ENCODE measurements at places on chromosomes 4 and X. TPM values are rescaled to one million over a fixed set of nuclear protein-coding genes. Genes with fewer than 3 reads are reported as not detected.
A peak's percentile ranks its signal among the peaks of the same experiment; 100 is the strongest.

The BTK gene
- 0.14 TPM for total RNA-seq

The HMGN5 gene
- 4.0 TPM for total RNA-seq

The NPY1R gene
- not detected for total RNA-seq

The AMOT gene
- 0.28 TPM for total RNA-seq

The SYTL4 gene
- total RNA-seq, result not detected

The SMR3B gene
- total RNA-seq, result not detected

The HSFX2 gene
- total RNA-seq, result 0.23 TPM

The TDO2 gene
- total RNA-seq, result not detected

The RFC1 gene
- total RNA-seq, result 94.7 TPM

- H3K36me3 ChIP-seq, result peaks cover 1% of the 10 kb centered on the region
- no peak overlapping the region for H3K27ac ChIP-seq
- DNase-seq, result no peak
- H3K4me1 ChIP-seq, result peaks cover 11% of the 10 kb centered on the region
These were observed 9.9 kb downstream of the APBB2 start for GRCh38 chr4:41204400-41204978.

DNA sequence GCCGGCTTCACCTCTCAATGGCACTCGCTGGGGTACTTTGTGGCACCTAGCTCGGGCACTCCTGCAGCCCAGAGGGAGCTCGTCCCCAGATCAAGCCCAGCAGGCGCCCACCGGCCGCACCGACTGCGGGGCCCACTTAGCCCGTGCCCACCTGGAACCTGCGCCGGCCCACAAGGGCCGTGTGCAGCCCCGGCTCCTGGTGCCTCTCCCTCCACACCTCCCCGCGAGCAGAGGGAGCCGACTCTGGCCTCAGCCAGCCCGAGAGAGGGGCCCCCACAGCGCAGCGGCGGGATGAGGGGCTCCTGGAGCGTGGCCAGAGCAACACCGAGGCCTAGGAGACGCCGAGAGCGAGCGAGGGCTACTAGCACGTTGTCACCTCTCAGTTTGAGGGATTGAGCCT, 82.1 kb upstream of the SHISA3 start:
- no peaks in the 10 kb centered on the region for H3K36me3 ChIP-seq
- H3K27me3 ChIP-seq, result peaks cover 8% of the 10 kb centered on the region
- H3K4me3 ChIP-seq, result no peak overlapping the region
- H3K27ac ChIP-seq, result no peak overlapping the region

DNA sequence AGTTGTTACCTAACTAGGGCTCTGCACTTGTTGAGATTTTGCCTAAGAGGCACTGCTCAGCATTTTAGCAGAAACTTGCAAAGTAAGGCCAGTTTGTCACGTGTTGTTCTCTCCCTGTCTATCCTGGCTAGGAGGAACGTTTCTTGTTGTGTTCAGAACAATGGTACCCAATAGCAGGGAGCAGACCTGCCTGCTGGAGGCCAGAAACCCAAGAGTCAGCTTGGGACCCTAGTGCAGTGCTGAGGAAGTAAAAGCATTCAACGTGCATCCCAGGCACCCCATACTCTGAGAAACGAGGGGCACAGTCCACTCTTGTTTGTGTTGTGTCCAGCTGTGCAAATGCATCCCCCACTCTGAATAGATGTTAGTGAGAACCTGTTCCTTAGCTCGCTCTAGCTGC, 42.4 kb downstream of the SOD3 start:
- H3K4me1 ChIP-seq, result no peaks in the 10 kb centered on the region
- H3K36me3 ChIP-seq, result no peaks in the 10 kb centered on the region
- no peak overlapping the region for H3K4me3 ChIP-seq
- no peak for DNase-seq
- H3K27me3 ChIP-seq, result no peaks in the 10 kb centered on the region
- no peak overlapping the region for H3K27ac ChIP-seq

DNA sequence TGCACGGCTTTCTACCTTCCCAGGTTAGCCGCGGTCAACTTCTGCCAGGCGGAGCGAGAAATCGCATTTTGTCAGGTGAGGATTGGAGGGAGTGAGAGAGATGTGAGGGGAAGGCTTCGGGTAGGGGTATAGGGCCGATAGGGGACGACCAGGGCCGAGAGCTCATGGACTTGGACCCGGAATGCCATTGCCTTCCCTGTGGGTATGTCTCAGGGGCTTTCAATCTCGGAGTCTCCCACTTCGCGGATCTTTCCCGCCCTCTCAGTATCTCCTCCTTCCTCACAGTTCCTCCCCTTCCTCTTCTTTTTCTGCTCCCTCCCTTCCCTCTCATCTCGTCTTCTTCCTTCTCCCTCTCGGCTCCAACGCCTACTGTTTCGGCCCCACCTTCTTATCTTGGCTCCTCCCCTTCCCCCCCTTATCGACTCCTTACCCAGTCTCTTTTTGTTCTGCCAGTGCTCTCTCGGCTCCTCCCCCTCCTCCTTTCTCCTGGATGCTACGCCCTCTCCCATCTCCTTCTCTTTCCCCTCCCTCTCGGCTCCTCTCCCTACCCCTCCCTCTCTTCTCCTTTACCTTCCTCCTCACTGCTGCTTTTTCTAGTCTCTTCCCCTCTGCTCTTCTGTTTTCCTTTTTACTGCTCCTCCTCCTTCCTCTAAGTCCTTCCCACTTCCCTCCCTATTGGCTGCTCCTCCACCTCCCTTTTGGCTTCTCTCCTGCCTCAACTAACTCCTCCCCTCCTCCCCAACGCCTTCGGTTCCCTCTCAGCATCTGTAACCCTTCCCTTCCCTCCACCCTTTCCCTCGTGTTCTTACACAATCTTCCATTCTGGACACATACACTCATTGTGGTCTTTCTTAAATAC, 29.4 kb upstream of the RBMX start:
- H3K4me3 ChIP-seq, result peak overlapping the region; percentile 94
- peak overlapping the region; percentile 88 for H3K27ac ChIP-seq
- H3K36me3 ChIP-seq, result no peaks in the 10 kb centered on the region
- peaks cover 23% of the 10 kb centered on the region for H3K4me1 ChIP-seq

- H3K4me3 ChIP-seq, result no peak overlapping the region
- no peaks in the 10 kb centered on the region for H3K36me3 ChIP-seq
- no peak for DNase-seq
- H3K4me1 ChIP-seq, result no peaks in the 10 kb centered on the region
These were observed 336.8 kb upstream of the CLNK start for GRCh38 chr4:11021333-11021732.

DNA sequence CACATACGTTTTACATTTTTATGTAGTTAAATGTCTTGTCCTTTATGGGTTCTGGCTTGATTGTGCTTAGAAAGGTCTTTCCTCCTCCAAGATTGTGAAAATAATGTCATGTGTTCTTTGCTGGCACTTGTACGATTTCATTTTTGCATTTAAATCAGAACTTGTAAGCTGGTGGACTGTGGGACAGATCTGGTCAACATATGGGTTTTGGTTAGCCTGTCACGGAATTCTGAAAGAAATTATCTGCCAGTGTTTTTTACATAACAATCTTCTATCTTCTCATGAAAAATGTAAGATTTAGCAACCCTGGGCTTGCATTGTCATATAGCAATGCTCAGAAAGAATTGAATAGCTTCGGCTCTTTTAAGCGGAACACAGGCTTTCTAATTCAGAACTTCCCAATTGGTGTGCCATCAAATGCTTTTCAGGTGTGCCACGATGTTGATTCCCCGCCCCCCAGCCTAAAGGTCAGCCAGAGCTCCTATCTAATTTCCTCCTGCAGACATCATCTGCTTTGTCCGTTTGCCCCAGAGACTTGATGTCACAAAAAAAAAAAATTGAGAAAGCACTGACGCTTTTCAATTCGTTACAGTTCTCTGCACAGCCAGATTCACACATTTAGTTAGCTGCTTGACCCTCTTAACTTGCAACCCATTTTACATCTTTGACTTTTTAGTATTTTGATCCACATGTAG, 16.2 kb downstream of the AFF1 start:
- DNase-seq, result no peak
- H3K36me3 ChIP-seq, result peaks cover 16% of the 10 kb centered on the region
- no peak overlapping the region for H3K4me3 ChIP-seq
- peaks cover 20% of the 10 kb centered on the region for H3K4me1 ChIP-seq
- no peaks in the 10 kb centered on the region for H3K27me3 ChIP-seq
- no peak overlapping the region for H3K27ac ChIP-seq

GRCh38 chr4:91127831-91128230, 1000.6 kb downstream of the CCSER1 start:
- no peaks in the 10 kb centered on the region for H3K27me3 ChIP-seq
- no peak overlapping the region for H3K4me3 ChIP-seq
- H3K36me3 ChIP-seq, result no peaks in the 10 kb centered on the region
- no peak for DNase-seq
- no peak overlapping the region for H3K27ac ChIP-seq

- H3K4me3 ChIP-seq, result no peak overlapping the region
- no peaks in the 10 kb centered on the region for H3K4me1 ChIP-seq
- no peaks in the 10 kb centered on the region for H3K27me3 ChIP-seq
- no peak for DNase-seq
These were observed 132.3 kb downstream of the HMX1 start for GRCh38 chr4:8739317-8739716.

GRCh38 chr4:136281889-136282288, 1250.4 kb downstream of the PCDH18 start:
- no peak for DNase-seq
- H3K36me3 ChIP-seq, result no peaks in the 10 kb centered on the region
- H3K4me3 ChIP-seq, result no peak overlapping the region
- no peaks in the 10 kb centered on the region for H3K4me1 ChIP-seq
- H3K27ac ChIP-seq, result no peak overlapping the region

DNA sequence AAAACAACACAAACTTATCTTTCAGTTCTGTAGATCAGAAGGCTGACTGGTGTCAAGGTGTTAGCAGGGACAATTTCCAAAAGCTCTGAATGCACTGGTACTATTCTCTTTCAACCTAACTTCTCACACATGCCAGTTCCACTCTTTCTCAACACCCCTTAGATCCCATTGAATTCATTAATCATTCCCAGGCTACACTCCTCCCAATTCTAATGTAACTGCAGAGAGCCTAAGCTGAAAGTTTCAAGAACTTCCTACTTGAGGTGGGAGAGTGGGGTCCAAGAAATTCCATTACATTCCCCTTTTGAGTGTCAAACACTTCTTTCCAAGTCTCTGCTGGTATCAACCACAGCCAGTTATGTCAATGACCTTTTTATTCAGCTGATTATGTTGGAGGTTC, 142.0 kb downstream of the ADAMTS3 start:
- DNase-seq, result no peak
- H3K36me3 ChIP-seq, result no peaks in the 10 kb centered on the region
- H3K27me3 ChIP-seq, result no peaks in the 10 kb centered on the region

DNA sequence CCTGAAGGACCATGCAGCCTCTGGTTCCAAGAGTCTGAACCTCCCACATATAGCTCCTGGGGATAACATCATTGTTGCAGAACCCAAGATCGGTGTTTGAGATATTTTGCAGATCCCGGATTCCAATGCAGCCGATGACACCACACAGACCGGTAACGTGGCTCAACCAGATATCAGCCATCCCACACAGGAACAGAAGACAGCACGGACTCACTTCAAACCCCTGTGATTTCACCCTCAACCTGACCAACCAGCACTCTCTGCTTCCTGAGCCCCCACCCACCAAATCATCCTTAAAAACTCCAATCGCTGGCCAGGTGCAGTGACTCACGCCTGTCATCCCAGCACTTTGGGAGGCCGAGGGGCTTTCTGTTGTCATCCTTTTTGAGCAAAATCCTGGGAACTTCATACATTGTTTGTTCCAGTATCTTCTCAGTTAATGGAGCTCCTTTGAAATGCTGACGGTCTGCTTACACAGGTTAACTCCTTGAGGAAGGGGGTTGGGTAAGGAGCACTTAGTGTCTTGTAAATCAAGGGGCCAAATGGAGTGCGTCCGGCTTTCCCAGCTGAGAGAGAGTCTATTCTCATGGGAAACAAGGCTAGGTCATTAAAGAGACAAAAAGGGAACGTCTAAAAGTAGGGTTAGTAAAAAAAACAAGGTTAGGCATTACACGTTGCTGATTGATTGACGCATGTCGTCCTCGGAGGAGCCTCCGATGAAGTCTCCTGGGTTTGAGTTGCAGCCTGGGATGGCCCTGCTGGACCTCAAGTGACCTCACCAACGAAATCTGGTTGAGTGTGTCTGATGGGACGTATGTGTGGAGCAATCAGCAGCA, 230.4 kb downstream of the CRLF2 start:
- H3K36me3 ChIP-seq, result no peaks in the 10 kb centered on the region
- DNase-seq, result no peak
- no peaks in the 10 kb centered on the region for H3K4me1 ChIP-seq
- no peak overlapping the region for H3K27ac ChIP-seq

GRCh38 chr4:2393353-2394270, 24.8 kb downstream of the ZFYVE28 start:
- H3K4me1 ChIP-seq, result peaks cover 34% of the 10 kb centered on the region
- DNase-seq, result no peak
- H3K36me3 ChIP-seq, result no peaks in the 10 kb centered on the region
- no peak overlapping the region for H3K4me3 ChIP-seq
- H3K27me3 ChIP-seq, result no peaks in the 10 kb centered on the region

GRCh38 chr4:30863021-30863420, 142.9 kb downstream of the PCDH7 start:
- H3K27ac ChIP-seq, result no peak overlapping the region
- H3K36me3 ChIP-seq, result no peaks in the 10 kb centered on the region

DNA sequence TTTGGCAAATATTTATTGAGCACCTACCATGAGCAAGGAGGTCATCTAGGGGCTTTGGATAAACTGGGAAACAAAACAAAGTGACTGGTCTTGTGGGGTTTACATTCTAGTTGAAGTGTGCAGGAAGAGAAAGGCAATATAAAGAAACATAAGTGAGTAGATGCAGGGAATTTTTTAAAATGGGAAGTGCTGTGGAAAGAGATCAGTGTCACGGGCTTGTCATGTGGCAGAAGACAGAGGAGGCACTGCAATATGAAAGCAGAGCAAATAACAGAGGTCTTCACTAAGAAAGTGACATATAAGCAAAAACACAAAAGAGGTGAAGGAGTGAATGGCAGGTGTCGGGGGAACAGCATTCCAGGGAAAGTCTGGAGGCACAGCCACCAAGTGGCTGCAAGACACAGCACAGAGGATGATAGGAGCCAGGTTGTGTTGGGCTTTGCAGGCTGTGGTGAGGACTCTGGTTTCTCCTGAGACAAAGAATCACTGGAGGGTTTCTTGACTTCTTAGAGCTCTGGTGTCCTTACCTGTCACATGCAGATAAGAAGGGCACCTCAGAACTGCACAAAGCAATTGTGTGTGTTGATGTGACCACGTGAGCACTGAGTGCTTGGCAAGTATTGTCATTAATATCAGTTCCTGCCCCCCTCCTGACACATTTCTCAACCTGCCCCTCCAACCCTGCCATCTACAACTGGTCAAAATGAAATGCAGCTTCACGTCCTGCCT, 143.5 kb downstream of the TSPAN5 start:
- H3K4me3 ChIP-seq, result no peak overlapping the region
- no peak overlapping the region for H3K27ac ChIP-seq
- peaks cover 18% of the 10 kb centered on the region for H3K36me3 ChIP-seq
- no peaks in the 10 kb centered on the region for H3K27me3 ChIP-seq

GRCh38 chr4:142356801-142357200, 489.3 kb downstream of the INPP4B start:
- no peak for DNase-seq
- no peaks in the 10 kb centered on the region for H3K27me3 ChIP-seq
- peaks cover 73% of the 10 kb centered on the region for H3K4me1 ChIP-seq
- peak overlapping the region; percentile 83 for H3K27ac ChIP-seq
- peaks cover 3% of the 10 kb centered on the region for H3K36me3 ChIP-seq

Data from activated CD8-positive, alpha-beta memory T cell treated with anti-CD3 and anti-CD28 coated beads, Interleukin-2, amount 10 ng/mL, durations not matched to agents 7 days and 5 days (primary cell).